ENCODE measurements at places on chromosomes 4 and X.

- no peak for DNase-seq
Observed at GRCh38 chr4:182019148-182019652, 224.0 kb upstream of the TENM3 start.

DNA sequence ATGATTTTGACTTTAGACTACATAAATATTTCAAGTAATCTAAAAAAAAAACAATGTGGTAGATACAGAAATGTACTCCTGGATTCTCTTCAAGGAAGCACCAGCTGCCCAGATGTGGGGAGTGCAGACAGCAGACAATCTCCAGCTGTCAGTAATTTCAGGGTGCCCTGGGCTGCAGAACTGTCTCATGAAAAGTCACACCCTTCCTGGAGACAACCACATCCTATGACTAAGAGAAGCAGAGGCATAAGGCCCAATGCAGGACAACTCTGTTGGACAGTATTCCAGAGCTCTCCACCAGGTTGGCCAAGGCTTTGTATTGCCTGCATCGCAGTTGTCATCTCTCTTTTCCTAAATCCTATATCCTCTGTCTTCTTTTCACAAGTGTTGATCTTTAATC lies 34.4 kb upstream of the BLTP1 start:
- no peak for DNase-seq

DNA sequence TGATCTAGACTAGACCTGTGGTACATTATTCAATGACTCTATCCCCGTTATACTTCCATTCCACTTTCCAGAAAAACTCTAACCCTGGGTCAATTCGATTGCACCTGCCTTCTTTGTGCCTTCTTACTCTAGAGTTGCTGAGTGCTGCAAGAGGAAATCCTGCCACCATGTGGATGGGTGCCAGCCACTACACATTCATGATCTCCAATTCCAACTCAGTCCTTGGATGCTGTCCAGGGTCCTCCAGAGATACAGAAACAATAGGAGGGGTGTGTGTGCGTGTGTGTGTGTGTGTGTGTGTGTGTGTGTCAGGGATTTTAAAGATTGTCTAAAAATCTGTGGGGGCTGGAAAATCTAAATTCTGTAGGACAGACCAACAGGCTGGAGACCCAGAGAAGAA lies 42.9 kb upstream of the INTS6L start:
- no peak for DNase-seq

GRCh38 chrX:49166914-49167739 lies 4.6 kb downstream of the MAGIX start:
- DNase-seq: peak; percentile 24

DNA sequence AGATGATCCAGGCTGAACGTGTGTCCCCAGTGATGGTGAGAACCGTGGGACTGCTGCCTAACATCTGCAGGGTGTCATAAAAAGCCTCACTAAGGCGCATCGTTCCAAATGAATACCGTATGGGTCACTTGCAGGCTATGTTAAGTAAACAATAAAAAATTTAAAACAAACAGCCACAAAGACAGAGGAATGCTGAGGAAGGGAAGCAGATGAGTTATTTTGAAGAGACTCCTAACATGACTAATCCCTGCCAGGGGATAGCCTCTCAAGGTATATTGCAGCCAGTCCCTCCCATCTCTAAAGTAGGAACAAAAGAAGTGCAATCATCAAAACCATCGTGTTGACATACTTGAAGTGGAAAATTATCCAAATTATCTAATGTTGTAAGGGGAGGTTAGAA lies 83.8 kb downstream of the UNC5C start:
- no peak for DNase-seq

GRCh38 chr4:186981161-186981560 lies 257.5 kb upstream of the FAT1 start:
- no peak for DNase-seq

DNA sequence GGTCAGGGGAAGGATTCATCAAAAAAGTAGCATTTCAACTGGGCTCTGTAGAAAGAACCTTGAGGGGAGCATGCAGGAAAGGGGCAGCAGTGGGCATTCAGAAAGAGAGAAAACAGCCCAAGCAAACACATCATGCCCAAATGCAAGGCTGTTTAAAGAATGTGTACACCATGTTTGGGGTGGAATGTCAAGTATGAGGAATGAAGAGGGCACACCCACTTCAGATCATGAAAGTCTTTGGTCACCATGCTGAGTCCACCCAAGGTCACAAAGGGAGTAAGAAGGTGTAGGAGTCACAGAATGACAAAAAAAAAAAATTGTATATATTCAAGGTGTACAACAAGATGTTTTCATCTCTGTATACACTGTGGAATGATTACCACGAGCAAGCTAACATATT lies 9.4 kb downstream of the S100G start:
- no peak for DNase-seq

DNA sequence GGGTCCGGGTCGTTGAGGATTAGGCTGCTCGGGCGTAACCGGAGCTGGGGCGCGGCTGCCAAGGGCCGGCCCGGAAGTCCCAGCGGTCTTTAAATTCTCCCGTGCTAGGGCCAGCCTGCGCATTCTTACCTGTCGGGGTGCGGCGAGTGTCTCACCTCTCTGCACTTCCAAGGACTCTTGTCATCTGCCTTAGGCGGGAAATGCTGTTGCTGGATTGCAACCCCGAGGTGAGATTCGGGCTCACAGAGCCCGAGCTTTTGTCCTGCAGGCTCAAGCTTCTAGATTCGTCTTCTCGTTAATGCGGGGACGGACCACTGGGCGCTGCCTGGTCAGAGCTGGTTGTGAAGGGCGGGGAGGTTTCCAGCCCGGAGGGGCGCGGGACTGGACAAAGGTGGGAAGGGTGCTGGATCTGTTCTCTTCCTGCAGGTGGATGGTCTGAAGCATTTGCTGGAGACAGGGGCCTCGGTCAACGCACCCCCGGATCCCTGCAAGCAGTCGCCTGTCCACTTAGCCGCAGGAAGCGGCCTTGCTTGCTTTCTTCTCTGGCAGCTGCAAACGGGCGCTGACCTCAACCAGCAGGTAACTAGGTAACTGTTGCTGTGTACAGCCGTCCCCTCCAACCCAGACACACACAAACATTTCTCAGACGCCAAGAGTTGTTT lies at the start of gene ANKRD37:
ANKRD37 (plus strand) TSS at position 118 of the 662 bp plus-strand sequence; CDS start at position 201, 83 bp downstream.
- no peak for DNase-seq

GRCh38 chr4:81647388-81647787 lies 175.7 kb upstream of the RASGEF1B start:
- DNase-seq: no peak

GRCh38 chrX:43448688-43449087 lies 207.4 kb upstream of the MAOA start:
- no peak for DNase-seq

GRCh38 chrX:111467896-111468295 lies 43.5 kb upstream of the SERTM2 start:
- no peak for DNase-seq

- DNase-seq: no peak
Observed at GRCh38 chr4:5993876-5994811, 24.1 kb downstream of the C4orf50 start.

DNA sequence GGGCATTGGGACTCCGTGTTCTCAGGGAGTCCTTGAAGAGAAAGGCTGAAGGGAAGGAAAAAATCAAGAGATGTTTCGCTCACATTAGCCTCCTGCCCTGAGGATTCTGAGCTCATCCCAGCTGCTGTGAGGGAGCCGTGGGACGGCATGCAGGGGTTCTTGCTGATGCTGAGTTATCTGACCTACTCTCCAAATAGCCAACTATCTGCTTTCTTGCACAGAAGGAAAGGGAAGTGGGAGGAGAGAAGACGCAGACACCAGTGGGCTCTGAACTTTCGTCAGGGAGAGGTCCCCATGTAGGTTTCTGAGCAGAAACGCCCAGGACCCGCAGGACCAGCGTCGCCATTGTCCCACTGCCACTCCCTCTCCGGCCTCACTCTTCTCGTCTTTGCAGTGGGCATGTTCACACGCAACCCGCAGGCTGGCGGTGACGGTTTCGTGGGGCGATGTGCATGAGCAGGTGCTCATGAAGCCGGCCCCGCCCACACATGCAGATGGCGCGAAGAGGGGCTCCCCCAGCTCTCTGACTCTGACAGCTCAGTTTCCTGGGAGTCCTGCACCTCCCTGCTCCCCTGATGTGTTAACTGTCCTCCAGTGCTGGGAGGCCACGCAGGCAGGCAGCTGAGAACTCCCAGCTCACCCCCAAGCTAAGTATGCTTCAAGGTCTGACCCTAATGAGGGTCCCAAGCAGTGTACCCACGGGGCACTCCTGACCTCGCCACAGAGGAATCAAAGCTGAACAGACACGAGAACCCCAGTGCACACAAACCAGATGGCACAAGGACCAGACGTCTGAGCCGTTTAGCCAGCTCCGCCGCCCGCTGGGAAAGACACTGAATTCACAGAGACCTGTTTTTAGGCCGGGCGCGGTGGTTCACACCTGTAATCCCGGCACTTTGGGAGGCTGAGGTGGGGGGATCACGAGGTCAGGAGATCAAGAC lies 13.6 kb upstream of the ABLIM2 start:
- no peak for DNase-seq

DNA sequence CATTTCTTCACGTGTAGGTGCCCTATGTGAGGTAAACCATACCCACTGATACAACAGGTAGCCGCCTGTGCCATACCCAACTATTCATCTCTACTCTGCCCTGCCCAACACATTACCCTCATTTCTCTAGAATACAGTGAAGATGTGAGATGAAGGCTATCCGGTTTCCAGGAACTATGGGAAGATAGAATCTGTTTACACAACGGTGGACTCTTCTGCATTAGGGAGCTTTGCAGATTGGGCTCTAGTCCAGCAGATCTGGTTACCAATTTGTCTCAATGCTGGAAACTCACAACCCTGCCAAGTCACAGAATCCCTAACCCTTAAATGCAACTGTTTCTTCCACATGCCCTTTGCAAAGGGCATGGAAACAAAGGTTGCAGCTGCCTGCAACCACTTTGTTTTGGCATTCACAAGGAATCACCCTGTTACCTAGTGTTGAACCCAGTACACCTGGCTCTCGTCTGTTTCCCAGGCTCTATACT lies 6.4 kb upstream of the SLAIN2 start:
- no peak for DNase-seq

- no peak for DNase-seq
Observed at GRCh38 chr4:5469861-5470260, 238.5 kb downstream of the EVC2 start.

DNA sequence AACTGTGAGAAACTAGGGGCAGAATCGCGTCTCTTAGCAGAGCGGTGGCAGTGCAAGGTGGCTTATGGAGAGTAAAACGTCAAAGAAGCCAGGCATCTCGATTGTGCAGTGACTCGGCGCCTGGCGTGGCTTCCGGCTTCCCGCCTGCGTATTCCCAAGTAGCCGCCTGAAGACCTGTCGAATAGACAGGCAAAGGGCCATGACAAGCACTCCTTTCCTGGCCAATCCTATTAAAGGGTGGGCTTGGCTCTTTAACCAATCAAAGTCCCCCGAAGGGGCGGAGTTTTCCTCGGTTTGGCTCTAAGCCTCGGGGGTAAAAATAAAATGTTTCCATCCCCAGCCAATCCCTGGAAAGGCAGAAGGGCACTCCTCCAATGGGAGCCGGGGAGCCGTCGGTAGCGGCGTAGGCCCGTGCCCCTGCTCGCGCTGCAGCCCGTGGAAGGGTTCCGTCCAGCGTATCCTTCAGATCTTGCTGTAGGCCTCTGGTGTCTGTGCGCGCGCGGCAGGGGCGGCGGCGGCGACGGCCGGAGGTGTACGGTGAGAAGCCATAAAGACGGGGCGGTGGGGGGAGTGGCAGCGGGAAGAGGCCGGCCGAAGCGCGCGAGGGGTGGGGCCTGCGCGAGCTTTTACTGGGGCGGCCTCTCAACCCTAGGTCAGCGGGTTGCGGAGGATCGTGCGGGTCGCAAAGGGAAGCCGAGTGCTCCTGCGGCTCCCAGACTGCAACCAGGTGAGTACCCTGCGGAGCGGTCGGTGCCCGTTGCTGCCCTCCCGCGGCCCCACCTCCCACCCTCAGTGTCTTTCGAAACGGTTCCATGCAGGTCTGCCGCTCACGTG lies at the start of gene KANTR:
KANTR (plus strand) TSS at position 395 of the 834 bp plus-strand sequence. CDS start 30,131 bp downstream, outside the sequence.
- DNase-seq: peak; percentile 63

- DNase-seq: no peak
Observed at GRCh38 chr4:57083090-57083489, 27.1 kb downstream of the IGFBP7 start.

- no peak for DNase-seq
Observed at GRCh38 chrX:2374086-2374485, 126.7 kb downstream of the DHRSX start.

GRCh38 chr4:129239088-129239487 lies 143.1 kb downstream of the C4orf33 start:
- no peak for DNase-seq

DNA sequence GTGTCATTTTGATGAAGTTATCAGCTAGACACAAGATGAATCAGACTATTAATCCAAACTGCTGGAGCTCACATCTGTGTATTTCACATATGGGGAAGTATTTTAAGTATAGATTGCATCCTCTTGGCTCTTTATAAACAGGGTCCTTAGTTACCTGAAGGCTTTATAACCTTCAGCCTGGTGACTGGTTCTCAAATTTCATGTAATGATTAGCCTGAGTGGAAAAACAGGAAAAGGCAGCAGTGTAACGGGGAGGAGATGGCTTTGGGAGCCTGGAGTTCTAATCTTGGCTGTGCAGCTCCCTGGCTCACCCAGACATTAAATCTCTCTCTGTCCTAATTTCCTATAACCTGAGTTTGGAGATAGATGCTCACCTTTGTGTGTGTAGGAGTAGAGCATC lies 103.8 kb upstream of the HPF1 start:
- DNase-seq: no peak

DNA sequence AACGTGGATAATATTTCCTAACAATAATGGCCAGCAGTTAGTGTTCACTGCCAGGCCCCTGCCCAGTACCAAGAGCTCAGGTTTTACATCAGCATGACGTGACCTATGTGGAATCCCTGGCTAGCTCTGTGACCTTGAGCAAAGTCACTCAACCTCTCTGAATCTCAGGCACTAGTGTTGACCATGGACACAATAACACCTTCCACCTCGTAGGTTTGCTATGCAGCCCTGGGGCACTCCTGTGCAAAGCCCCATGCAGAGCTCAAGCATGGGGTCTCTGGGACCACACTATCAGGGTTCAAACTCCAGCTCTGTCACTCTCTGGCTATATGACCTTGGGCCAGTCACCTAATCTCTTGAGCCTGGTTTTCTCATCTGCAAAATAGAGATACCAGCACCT lies 38.7 kb upstream of the MSX1 start:
- DNase-seq: no peak

DNA sequence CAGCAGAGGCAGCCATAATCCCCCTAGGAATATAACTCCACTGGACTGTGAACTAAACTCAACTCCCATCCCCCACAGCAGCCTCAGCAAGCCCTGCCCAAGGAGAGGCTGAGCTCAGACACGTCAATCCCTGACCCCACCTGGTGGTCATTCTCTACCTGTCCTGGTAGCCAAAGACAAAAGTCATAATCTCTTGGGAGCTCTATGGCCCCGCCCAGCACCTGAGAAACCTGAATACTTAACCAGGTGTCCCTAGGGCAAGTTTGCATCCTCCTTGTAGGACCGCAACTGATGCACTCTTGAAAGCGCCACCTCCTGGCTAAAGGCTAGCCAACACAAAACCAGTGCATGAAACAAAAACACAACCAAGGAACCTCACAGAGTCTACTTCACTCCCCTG lies 18.4 kb downstream of the CT47B1 start:
- DNase-seq: no peak

GRCh38 chr4:4914965-4915845 lies 55.7 kb downstream of the MSX1 start:
- DNase-seq: no peak
